ENCODE measurements at places on chromosomes 3 and 15.

- no peak for DNase-seq
Measured at GRCh38 chr15:55916666-55917409, 76.6 kb downstream of the NEDD4 start.

GRCh38 chr15:88401996-88402656, 65.1 kb downstream of the MRPL46 start:
- no peak for DNase-seq

GRCh38 chr15:43210172-43210745, 10.6 kb downstream of the EPB42 start:
- no peak for DNase-seq

- no peak for DNase-seq
Measured at GRCh38 chr15:50190723-50191122, 8.7 kb downstream of the SLC27A2 start.

GRCh38 chr15:75750261-75751050, 37.8 kb upstream of the CSPG4 start:
- no peak for DNase-seq

DNA sequence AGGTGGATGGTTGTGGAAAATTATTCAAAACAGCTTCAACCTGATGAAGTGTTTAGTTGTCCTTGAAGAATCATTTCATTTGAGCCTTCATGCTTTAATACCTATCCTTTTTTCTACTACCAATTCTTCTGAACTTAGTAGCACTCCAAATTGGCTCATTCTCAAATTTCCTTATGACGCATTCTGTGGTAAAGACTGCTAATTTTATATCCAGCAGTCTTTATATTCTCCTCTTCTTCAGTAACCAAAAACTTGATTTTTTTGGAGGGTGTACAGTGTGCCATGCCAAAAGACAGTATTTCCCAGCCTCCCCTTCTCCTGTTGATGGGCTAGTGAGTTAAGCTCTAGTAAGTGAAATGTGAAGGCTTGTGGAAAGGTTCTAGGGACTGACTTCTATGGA, 25.2 kb downstream of the CGNL1 start:
- DNase-seq, result no peak

DNA sequence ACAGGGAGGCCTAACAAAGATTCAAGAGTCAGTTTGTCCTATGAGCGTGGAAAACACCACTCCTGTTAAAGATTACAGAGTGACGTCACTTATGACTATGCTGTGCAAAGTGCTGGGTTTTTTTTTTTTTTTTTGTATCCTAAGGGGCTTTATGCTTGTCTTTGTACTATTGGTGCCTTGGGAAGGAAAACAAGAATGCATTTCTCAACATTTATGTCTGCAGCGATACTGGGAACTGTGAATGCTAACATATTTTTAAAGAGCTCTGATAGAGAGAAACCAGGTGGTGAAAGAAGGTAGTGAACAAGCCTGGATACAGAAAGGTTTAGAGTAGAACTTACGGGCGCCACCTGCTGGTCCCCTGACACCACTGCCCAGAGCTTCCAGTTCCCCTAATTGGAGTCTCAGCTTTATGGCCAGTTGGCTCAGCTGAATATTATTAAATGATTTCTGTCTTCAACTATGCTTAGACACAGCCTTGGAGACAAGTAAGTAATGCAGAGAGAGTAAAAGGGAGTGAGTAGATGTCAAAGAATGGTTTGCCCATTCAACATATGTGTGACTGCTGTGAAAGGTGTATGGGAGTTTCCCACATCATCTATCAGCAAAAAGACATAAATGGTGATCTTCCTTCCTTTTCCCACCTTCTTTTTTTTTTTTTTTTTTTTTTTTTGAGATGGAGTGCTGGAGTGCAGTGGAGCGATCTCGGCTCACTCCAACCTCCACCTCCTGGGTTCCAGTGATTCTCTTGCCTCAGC, 807.9 kb upstream of the CFAP20DC start:
- peak; percentile 86 for DNase-seq

- DNase-seq, result no peak
Measured at GRCh38 chr15:99631255-99631654, 65.5 kb downstream of the MEF2A start.

GRCh38 chr15:28907338-28907960, 21.7 kb downstream of the APBA2 start:
- peak; percentile 66 for DNase-seq

DNA sequence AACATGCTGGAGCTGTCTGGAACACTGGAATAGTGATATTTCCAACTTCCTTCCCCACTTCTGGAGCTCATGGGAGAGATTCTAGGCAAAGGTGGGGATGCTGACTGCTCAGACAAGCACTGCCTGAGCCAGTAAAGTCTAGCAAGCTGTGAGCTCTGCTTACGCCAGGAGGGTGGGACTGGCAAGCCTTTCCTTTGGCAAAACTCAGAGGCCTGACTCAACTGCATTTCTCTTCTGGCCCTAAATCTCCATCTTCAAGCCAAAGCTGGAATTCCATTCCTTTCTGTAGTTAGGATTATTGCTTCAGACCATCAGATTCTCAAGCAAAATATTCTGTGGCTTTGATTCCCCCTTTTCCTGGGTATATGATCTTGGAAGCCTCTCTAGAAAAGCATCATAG, 20.3 kb upstream of the EPB42 start:
- no peak for DNase-seq

GRCh38 chr3:62665627-62666437, 209.4 kb downstream of the CADPS start:
- peak; percentile 90 for DNase-seq

GRCh38 chr3:112848196-112848595, 1.5 kb upstream of the CD200R1L start:
- DNase-seq, result no peak

DNA sequence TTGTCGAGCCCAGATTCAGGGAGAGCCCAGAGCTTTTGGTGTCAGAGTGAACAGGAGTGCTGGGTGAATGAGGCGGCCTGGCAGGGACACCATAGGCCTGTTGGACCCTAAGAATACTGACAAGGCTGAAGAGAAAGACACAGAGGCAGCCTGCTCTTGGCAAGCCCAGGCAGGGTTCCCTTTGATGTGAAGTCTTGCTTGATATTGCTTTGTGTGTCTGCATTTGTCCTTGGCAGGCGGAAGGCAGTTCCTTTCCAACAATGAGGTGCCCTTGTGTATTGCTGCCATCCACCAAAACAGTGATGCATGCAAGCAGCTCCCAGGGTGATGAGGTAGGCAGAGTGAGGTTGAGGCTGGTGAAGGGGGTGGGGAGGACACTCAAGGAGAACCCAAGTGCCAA, 152.7 kb upstream of the TSC22D2 start:
- peak; percentile 27 for DNase-seq

DNA sequence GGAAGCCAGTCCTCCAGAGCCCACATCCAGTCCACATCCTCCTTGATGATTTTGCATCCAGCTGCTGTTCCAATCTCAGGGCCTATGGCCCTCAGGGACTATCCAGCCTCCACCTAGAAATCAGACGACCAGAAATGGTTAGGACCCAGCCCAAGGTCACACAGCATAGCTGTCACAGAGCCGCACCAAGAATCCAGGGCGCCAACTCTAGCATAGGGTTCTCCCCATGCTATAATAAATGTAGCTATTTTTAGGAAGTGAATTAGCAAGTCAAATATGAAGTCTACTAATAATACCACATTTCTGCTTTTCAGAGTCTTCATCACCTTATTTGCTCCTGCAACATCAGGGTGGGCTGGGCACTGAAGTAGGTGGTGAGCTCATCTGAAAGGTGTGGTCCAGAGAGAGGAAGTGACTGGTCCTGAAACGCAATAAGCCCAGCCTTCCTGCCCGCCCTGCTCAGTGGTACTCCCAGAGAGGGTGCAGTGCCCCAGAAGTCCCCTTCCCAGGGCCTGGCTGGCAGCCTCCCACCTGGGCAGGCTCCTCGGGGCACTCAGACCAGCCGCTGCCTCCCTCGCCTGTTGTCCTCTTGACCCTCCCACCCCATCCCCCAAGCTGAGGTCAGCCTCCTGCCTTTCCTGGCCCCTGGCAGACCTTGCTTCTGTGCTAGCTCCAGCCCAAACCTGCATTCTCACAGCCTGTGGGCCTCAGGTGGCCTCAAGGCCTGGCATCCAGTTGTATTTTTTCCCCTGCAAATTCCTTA, 17.6 kb upstream of the CYP11A1 start:
- no peak for DNase-seq

GRCh38 chr15:70509731-70510143, 253.6 kb downstream of the UACA start:
- no peak for DNase-seq

- DNase-seq, result peak; percentile 96
Measured at GRCh38 chr3:141127344-141128125, 76.4 kb downstream of the SPSB4 start.

DNA sequence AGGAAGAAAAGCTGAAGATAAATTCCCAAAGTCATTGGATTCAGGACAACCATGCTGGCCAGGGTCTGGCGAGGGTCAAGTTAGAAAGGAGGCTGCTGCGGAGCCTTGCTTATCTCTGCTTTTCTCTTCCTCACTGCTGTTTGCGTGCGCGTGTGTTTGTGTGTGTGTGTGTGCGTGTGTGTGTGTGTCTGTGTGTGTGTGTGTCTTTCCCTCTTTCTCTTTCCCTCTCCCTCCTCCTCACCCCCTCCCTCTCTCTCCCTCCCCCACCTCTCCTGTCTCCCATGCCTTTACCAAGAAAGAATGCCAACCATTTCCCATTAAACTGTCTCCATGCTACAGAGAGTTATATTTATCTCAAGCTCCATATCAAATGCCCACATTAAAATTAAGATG, at the start of gene COLQ:
Gene COLQ, minus strand, starts transcription at position 134 of the 393 bp plus-strand sequence. Its CDS starts 81 bp downstream, at position 53.
- no peak for DNase-seq

Measured in cerebellar cortex (tissue), 1 donor.